Tibial nerve (tissue), 4 donors: ENCODE measurements at places on chromosomes 6 and 20. TPM values are rescaled to one million over a fixed set of nuclear protein-coding genes. Genes with fewer than 3 reads are reported as not detected.

The RHAG gene
- total RNA-seq, result 0.59 TPM

The PRDM13 gene
- not detected for total RNA-seq

The PLG gene
- total RNA-seq, result not detected

The TMEM244 gene
- total RNA-seq, result not detected

The PAK5 gene
- total RNA-seq, result not detected

The TPBG gene
- total RNA-seq, result 12.3 TPM

The ADAM33 gene
- 226 TPM for total RNA-seq

The HLA-DQA2 gene
- not detected for total RNA-seq

The EDN1 gene
- total RNA-seq, result 28.0 TPM

The HRH3 gene
- not detected for total RNA-seq

The SRC gene
- 25.5 TPM for total RNA-seq

The WFDC2 gene
- total RNA-seq, result not detected

The SLC25A27 gene
- total RNA-seq, result 47.4 TPM

The PMEPA1 gene
- total RNA-seq, result 10.2 TPM

The LY6G6D gene
- not detected for total RNA-seq

The CLDN20 gene
- 2.9 TPM for total RNA-seq

The IRF4 gene
- 6.9 TPM for total RNA-seq

The HLA-DMB gene
- total RNA-seq, result 20.4 TPM
